ENCODE measurements at places on chromosomes 6 and 20. TPM values are rescaled to one million over a fixed set of nuclear protein-coding genes. Genes with fewer than 3 reads are reported as not detected.

The PPP1R14C gene
- 8.6 TPM for total RNA-seq

DNA sequence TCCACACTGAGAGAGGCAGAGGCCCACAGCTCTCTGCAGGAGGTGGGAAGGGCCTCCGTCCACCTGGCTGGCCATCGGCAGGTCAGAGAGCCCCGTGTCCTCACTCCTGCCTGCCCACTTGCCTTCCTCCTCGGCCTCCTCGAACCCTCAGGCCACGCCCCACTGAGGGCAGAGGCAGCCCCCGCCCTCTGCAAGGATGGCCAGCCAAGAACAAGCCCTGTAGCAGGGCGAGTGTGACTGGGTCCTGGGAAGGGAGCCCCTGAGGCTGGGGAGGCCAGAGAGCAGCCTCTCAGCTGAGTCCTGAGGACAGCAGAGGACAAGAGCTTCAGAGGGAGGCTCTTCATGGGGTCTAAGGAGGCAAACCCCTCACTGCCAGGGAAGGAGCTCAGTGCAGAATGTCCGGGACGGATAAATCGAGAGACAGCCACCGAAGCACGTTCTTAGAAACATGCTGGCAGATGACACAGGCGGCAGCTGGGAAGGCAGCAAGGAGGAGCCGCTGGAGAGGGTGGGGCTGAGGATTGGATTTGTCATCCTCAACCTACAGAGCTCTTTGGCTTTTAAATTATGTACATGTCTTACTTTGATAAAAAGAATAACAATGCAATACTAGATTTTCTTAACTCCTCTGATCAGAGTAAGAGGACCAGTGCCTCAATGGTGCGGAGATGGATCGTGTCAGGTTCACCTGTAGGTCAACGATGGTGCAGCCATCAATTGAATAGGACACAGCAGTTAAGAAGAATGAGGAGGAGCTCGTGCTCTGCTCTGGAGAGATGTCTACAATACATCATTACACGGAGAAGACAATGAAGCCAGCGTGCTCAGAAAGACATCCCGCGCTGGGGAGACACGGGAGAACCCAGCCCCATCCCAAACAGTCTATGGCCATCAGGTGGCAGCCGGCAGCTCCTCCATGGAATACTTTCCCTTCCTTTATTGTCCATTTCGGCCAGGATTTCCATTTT lies 53.0 kb downstream of the GNAS-AS1 start:
- DNase-seq = no peak

DNA sequence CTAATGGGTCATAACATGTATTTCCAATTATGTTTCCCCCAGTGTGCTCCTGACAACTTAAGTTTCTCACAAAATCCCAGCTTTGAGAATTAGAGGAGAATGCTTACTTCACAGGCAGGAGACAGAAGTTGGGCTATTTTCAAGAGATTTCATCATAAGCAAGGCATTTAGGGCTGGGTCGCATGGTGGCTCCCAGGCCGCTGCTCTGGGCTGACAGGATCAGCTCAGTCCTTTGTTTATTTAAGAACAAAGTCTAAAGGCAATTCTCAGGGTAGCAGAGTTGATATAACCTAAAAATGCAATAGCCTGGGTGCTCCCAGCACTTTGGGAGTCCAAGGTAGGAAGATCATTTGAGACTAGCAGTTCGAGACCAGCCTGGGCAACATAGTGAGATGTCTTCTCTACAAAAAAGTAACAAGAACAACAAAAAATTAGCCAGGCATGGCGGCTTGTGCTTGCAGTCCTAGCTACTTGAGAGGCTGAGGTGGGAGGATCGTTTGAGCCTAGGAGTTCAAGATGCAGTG lies 10.9 kb downstream of the FOXQ1 start:
- DNase-seq = no peak

GRCh38 chr6:80388507-80388906 lies 282.0 kb downstream of the BCKDHB start:
- no peak for DNase-seq

DNA sequence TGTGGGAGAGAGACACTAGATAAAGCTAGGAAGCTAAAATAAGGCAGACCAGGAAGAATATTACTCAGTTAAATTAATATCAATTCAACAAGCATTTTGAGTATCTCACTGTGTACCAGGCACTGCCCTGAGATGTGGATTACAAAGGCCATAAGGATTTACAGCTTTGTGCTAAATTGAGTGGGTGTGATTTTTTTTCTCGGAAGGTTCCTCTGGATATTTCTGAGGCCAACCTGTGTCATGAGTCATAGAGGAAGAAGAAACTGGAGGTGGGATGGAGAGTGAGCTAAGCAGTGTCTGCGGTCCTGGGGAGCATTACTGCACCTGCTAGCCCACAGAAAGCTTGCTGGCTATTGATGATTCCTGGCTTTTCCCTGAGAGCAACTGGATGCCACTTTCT lies 135.2 kb downstream of the RFPL4B start:
- no peak for DNase-seq
